ENCODE measurements at places on chromosomes 1 and 21.

DNA sequence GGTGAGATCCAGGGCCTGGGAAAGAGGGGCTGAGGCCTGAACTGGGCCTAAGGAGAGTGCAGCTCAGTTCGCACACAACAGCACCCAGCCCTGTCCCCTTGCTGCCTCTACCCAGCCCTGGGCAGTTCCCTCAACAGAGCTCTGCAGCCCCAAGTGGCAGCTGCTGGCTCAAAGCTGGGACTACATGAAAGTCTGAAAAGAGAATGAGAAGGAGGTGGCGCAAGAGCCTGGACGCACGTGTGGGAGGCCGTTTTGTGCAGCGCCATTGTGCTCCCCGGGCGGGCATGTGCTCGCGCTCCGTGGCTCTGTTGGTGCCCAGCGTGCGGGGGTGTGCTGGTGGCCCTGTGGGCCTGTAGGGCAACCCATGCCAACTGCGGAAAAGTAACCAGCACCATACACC lies 10.3 kb downstream of the GPR37L1 start:
- DNase-seq: no peak

DNA sequence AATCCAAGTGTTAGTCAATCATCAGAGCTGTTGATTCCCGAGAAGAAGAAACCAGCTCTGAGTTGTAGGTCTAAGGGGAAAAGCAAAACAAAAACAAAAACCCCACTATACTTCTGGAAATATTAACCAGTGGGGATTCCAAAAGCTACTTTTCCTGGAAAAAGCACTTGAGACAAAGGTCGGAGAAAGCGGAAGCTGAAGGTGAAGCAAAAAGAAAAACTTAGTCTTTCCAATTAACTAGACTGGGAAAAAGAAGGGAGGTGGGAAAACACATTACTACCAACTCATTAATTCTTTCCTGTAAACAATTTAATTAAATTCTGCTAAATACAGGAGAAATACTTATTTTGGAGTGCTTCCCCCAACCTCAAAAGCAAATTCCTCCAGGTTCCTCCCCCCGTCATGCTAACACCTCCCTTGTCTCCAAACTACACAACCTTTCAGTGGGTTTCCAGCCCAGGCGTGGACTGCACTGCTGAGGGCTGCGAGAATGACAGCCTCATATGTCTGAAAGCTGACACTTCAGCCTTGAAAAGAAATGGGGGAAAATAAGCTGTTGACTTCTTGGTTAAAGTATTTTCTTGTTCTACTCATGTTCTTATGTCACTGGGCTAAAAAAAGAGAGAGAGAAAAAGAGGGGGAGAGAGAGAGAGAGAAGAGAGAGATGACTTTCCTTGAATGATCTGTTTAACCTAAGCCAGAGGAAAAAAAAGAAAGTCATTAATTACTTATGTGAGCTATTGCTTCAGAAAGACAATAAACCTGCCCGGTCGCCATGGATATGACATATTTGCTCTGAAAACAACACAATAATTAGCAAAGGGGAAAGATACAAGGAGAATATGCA lies 5.1 kb downstream of the CASZ1 start:
- no peak for DNase-seq

GRCh38 chr1:206851341-206852010 lies 13.9 kb upstream of the IL20 start:
- no peak for DNase-seq

DNA sequence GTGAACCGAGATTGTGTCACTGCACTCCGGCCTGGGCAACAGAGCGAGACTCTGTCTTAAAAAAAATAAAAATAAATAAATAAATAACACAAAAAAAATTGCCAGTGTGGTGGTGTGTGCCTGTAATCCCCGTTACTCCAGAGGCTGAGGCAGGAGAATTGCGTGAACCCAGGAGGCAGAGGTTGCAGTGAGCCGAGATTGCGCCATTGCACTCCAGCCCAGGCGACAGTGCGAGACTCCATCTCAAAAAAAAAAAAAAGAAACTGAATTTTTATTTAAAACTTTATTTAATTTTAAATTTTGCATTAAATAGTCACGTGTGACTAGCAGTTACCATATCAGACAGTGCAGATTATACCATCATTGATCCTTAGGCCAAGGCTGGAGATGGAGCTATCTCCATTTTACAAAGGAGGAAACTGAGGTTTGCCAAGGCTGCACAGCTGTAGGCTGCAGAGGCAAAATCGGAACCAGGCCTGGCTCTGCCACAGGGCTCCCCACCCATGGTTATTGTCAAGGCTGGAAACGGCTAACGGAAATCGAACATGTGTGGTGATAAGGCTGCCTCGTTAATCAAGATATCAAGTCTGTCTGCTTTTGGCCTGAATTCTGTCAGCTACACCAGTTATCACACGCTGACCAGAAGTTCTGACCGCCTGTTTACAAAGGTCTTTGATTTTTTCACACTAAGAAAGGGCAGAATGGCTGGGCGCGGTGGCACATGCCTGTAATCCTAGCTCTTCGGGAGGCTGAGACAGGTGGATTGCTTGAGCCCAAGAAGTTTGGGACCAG lies 20.5 kb downstream of the HSPG2 start:
- no peak for DNase-seq

GRCh38 chr1:197320991-197321531 lies 53.0 kb downstream of the CRB1 start:
- DNase-seq: no peak

GRCh38 chr1:75334876-75335389 lies 200.7 kb downstream of the LHX8 start:
- no peak for DNase-seq

GRCh38 chr1:56584910-56585528 lies 5.7 kb upstream of the PLPP3 start:
- DNase-seq: no peak

DNA sequence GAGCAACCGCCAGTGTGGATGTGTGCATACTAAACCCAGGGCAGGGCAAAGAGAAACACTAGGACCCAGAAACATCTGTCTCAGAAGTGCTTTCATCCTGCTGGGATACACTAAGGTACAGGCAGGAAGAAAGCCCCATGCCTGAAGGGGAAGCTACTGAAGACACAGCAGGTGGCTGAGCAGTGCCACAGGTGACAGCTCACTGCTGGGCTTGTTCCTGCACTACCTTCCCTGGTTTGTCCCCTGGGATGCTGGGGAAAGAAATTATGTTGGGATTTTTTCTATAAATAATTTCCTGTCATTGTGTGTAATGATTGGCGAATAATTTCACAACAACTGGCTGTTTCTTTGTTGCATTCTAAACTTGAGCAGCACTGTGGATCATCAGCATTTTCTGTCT lies 245.3 kb upstream of the RAB4A start:
- no peak for DNase-seq

- no peak for DNase-seq
These were observed 103.2 kb downstream of the PKN2 start for GRCh38 chr1:88787023-88787903.

DNA sequence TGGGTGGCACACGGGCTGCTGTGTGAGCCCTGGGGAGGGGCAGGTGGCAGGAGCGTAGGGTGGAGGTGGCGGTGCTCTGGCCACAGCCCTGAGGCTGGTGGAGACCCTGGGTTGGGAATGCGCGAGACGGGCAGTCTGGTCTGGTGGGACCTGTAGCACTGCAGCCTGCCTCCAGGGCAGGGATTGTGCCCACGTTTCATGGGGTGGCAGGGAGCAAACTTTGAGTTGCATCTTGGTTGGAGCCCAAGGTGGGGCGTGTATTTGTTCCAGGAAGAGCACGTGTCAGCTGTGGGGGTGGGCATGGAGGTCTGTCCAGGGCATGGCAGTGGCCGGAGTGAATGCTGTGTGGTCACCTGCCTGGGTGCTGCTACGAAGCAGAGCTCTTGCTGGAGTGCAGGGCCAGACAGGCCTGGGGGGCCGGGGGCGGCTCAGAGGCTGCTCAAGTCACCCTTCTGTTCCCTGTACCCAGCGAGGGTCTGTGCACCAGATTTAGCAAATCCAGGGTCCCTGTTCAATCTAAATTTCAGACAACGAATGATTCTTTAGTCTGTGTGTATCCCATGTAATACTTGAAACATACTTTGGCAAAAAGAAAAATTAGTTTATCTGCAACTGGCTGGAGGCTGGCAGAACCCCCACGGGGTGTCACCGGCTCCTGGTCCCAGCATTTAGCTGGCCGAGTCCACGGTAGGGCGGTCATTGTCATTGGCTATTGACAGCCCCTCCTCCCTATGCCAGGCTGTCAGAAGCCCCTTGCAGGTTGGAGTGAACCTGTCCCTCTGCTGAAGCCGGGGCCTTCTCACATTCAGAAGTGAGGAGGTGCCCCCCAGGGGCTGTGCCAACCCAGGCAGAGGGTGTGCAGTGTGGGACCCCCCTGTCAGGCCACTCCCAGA lies 27.3 kb downstream of the KRTAP10-1 start:
- DNase-seq: no peak

DNA sequence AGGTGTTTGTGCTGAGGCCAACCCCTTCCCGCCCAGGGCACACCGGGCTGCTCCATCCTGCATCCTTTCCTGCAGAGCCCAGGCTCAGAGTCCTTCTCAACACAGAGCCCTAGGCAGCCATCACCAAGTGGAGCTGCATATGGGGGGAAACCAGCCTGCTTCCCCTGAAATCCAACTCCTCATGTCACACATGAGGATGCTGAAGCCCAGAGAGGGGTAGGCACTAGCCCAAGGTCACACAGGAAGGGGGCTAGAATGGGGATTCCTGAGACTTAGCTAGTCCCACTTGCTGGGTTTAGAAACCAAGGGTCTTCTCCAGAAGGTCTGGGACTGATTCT lies 5.5 kb upstream of the TNFRSF1B start:
- no peak for DNase-seq

DNA sequence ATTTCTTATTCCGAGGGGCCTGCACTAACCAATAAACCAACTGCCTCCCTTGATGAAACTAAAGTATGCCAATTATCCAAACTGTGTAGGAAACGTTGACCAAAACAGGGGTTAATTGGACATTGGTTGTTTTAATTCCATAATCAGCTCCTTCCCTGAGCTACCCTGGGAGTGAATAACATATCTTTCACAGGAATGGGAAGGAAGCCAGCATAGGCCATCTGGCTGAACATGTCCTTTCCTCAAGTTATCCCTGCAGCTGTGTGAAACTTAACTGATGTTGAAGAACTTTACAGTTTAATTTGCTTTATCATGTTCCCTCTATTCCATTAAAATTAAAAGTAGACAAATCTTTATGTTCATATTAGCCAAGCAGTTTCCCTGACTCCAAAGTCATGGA lies 75.4 kb downstream of the NRIP1 start:
- no peak for DNase-seq

DNA sequence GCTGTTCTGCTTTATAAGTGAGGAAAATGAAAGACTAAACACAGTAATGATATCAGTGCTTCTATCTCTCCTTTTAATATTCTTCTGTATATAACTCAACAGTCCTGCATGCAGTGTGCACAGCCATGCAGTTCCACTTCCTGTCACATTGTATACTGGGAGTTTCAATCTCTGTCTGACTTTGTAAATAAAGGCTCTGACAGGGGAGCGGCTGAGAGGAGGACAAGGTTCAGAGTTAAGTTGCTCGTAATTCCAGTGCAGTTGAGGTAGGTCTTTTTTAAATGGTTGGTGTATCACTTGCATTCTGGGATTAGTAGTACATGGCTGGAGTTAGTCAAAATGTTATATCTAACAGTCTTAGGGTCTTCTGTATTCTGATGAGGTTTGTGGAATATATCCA lies 264.5 kb downstream of the OLFM3 start:
- DNase-seq: no peak

GRCh38 chr1:90220941-90221693 lies 226.2 kb downstream of the ZNF326 start:
- no peak for DNase-seq

GRCh38 chr1:229844675-229845074 lies 218.6 kb downstream of the URB2 start:
- no peak for DNase-seq

DNA sequence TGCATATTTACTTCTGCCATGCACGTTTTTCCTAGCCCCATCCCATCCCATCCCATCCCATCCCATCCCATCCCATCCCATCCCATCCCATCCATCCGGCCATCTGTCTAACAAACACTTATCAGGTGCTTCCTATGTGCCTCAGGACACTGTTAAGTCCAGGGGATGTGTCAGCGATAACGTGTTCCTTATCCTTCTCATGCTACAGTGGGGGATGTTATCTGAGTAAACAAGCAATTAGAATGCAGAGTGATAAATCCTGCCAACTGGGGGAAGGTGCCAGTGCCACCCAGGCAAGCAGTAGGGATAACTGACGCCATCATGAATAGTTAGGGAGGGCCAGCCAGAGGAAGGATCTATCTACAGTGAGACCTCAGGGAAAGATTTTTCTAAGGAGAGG lies 304.2 kb downstream of the CAMTA1 start:
- no peak for DNase-seq

GRCh38 chr21:46027851-46028493 lies 46.4 kb downstream of the COL6A1 start:
- DNase-seq: no peak

GRCh38 chr1:91814448-91814847 lies 71.5 kb downstream of the TGFBR3 start:
- no peak for DNase-seq

DNA sequence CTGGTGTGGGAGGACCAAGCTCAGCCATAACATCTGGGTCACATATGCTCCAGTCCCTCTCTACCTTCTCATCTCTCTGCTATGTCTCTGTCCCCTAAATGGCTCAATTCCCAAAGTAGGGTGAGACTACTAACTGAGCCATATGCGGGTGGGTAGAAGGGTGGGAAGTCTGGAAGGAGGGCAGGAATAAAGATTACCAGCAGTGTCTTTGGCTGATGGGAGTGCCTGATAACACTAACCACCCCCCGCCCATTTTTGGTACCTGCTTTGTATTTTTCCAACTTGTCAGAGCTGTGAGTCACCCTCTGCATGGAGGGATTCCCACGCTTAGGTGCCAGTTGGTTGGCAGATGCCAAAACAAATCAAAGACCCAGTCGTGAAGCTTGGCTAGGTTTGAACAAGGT lies 14.9 kb upstream of the SSBP3 start:
- no peak for DNase-seq

GRCh38 chr1:56073206-56073605 lies 506.2 kb downstream of the PLPP3 start:
- DNase-seq: no peak

- DNase-seq: no peak
These were observed 2.6 kb downstream of the GUK1 start for GRCh38 chr1:228142701-228143136.

DNA sequence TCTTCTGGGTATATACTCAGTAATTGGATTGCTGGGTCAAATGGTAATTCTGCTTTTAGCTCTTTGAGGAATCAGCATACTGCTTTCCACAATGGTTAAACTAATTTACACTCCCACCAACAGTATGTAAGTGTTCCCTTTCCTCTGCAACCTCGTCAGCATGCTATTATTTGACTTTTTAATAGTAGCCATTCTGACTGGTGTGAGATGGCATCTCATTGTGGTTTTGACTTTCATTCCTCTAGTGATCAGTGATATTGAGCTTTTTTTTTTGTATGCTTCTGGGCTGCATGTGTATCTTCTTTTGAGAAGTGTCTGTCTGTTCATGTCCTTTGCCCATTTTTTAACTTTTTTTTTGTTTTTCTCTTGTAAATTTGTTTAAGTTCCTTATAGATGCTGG lies 279.4 kb downstream of the PTGER3 start:
- no peak for DNase-seq

All from activated T-cell treated with anti-CD3 and anti-CD28 coated beads for 4 hours (primary cell).